AG04450 (cell line): ENCODE measurements at places on chromosomes 2 and 18.

DNA sequence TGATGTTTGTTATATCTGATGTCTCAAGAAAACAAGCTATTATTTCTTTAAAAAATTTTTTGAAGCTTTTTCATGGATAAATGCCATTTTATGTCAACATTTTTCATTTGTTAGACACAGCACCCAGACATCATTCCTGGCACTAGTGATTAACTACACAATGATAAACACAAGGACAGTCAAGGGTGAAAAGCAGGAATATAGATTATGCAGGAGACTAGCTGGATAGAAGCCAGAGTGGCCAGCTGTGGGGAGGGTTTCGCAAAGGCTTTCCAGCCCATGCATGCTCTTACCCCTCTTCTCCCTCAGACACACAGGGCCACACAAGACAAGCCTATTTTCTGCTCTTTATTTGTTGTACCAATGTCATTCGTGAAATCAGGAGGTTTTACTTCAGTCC is 127.1 kb upstream of the TTC39C start:
- DNase-seq: no peak

DNA sequence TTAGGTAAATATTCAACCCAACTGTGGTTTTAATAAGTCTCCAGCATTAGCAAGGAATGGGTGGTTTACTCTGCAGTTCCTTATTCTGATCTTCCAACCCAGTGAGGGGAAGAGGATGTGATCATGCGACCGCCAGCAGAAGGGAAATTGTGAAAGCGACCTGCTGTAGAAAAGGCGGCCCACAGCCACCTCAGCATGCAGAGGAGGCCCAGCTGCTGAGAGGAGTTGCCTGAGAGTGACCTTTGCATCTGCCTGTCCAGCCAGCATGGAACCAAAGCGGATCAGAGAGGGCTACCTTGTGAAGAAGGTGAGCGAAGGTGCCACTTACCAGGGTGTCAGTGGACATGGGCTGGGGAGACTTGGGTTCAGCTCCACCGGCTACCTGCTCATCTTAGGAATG is at the start of gene PLEK:
TSS of gene PLEK (plus strand) at position 196 of the 400 bp plus-strand sequence. CDS start at position 266, 70 bp downstream.
- DNase-seq: no peak

DNA sequence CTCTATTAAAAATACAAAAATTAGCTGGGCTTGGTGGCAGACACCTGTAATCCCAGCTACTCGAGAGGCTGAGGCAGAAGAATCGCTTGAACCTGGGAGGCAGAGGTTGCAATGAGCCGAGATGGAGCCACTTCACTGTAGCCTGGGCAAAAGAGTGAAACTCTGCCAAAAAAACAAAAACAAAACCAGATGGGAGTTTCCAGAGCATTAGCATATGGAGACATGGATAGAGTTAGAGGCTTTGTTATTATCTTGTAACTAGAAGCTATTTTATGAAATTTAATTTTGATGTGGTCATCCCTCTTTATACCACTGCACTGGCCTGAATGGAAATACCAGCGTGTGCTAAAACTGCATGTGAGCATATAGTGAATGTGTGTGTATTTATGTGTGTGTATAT is 58.9 kb downstream of the TRAPPC8 start:
- no peak for DNase-seq

DNA sequence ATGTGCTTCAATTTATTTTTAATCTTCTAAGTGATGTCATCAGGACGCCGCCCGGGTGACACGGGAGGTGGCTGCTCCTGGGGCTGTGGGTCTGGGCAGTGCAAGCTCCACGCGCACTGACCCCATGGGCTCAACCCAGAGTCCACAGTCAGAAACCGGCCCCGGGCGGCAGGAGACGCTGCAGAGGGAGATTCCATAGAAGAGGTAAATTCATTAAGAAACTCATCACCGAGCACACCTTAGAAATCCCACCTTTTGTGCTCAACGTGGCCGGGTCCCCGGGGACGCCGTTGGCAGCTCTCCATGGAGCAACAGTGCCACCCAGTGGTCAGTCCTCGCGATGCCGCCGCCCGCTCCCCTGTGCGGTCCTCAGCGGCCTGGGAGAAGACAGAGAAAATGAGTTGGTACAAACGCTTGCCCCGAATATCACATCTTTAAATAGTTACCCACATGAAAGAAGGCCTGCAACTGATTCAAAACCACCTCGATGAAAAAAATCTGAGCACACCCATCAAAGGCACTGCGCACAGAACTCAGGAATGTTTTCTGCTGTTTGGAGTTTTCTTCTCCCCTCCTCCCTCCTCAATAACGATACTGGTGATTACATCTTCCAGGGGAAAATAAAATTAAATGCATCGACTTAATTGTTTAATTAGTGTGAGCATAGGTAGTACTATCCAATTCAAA is 92.6 kb downstream of the CMPK2 start:
- no peak for DNase-seq

GRCh38 chr2:198645816-198646215 is 811.9 kb downstream of the SATB2 start:
- no peak for DNase-seq

GRCh38 chr2:12637754-12638153 is 79.0 kb upstream of the TRIB2 start:
- no peak for DNase-seq

DNA sequence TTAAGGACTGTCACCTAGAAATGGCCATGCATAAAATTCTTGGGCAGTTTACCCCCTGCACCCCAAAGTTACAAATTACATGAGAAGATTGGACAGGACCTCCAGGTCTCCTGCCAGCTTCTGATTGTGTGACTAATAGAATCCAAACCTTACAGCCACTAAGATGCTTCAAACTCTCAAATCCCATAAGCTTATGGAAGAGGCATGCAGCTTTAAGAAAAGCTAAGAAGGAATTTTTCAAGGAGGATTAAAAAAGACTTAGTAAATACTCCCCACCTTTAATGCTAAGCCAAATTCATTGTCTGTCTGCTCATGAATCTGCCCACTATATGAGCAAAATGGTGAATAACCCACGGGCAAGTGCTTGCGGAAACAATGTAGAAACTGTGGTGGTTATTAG is 86.3 kb downstream of the MAIP1 start:
- no peak for DNase-seq

- no peak for DNase-seq
These were observed 3.9 kb upstream of the IL1R2 start for GRCh38 chr2:101987832-101988231.

- no peak for DNase-seq
These were observed 56.5 kb upstream of the PXDN start for GRCh38 chr2:1800716-1801388.

DNA sequence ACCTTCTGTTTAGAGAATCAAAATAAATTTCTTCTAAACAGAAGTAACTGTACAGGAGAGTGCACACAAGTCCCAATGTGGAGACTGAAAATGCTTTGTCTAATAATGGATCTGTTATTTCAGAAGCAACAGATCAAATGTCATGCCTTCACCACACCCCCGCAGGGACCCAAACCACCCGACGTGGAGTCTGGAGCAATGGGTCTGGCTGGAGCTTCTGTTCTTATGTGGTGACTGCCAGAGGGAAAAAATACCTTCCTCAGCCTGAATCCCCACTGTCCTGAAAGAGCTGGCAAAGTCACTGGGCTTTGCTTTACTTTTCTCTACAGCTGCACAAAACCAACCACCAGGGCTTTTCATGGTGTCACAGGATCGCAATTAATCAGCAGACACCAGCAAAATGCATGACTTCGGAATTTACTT is 119.0 kb upstream of the ZFP36L2 start:
- DNase-seq: no peak

DNA sequence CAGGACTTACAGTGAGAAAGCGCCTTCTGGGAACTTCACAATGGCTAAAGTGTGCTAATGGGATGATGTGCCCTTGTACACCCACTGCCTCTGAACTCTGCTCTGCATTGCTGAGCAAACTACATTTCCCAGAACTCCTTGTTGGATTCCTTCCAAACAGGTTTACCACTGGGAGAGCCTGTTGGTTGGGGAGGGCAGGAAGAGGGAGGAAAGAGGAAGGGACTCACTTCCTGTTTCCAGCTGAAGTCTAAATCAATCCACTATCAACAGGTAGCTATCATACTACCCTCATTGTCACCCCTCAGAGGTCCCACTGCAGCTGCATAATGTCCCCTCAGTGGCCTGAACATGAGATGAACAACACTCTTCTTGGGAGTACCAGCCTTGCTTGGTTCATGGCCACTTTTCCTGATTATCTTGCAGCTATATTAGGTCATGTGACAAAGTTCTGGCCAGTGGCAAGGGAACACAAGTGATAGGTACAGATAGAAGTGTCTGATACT is 109.7 kb downstream of the MSH2 start:
- DNase-seq: peak; percentile 29

DNA sequence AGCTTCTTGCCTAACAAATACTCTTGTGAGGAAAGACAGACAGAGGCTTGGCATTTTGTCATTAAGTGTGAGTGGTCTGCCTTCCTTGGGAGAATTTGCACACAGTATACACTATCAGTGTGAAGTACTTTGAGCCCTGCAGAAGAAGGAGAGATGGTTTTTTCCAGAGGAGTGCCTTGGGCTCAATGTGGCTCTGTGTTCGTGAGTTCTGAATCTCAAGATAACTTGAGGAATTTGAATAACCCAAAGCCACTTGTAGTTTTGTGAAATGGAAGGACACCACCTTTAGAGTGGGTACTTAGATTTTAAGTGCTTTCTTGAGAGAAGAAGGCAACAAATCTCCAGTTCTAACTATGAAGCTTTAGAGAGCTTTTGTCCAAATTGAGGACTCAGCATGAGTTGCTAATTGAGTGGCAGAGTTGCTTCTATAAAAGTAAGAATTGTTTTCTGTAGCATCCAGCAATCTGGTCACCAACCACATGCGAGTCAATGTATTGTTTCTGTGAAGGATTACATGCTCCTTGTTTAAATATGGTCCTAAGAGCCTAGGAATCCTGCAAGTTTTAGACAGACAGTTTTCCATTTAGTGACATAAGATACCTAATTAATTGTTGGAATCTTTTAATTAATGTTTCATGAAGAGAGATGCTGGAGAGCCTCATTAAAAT is 68.3 kb downstream of the BABAM2 start:
- DNase-seq: no peak

DNA sequence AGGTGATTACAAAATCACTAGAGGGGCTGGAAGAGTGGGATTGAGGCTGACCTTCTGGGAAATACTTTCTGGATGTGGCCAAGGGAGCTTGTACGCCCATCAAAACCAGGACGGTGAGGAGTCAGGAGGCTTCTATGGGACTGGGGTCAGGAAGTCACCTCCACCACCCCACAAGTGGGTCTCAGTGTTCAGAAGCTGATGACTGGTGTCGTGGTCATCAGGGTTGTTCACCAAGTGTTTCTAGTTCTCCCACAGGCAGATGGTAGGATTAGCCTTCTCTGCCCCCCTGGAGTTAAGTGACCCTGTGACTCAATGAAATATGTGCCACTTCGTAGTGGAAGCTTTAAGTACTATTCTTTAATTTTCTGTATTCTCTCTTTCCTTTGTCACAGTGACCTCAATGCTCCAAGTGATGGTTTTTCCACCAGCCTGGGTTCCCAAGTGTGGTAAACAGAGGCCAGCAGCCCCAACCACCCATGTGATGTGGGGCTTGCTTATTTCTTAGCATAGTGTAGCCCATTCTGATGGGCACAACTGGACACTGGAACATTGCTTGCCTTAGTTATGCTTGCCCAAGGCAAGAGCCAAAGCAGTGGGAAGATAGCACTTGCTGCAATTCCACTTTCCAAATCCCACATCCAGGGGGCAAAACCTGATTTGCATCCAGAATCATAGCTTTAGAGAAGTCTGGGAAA is 258.8 kb downstream of the CYP26B1 start:
- DNase-seq: no peak

DNA sequence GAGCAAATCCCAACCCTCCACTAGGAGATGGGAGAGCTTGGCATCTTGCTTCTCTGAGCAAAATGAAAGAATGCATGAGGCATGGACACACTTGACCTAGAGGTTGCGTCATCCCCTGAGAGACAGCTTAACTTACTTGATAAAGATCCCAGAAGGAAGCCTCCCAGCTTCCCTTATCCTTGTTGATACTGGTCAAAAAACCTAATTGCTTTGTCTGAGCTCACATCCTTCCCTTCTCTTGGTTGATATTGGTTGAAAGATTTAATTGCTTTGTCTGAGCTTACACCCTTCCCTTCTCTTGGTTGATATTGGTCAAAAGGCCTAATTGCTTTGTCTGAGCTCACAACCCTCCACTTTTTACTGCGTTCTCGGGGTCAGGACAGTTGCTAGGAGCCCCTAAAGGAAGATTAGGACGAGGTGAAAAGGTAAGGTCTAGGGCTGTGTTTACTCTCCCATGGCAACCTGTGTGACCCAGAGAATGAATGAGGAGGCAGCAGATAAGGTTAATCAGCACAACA is 12.2 kb upstream of the BOD1L2 start:
- DNase-seq: no peak

GRCh38 chr2:118925476-118925875 is 16.5 kb upstream of the MARCO start:
- no peak for DNase-seq

- no peak for DNase-seq
These were observed 27.0 kb downstream of the MFSD6 start for GRCh38 chr2:190435031-190435670.

DNA sequence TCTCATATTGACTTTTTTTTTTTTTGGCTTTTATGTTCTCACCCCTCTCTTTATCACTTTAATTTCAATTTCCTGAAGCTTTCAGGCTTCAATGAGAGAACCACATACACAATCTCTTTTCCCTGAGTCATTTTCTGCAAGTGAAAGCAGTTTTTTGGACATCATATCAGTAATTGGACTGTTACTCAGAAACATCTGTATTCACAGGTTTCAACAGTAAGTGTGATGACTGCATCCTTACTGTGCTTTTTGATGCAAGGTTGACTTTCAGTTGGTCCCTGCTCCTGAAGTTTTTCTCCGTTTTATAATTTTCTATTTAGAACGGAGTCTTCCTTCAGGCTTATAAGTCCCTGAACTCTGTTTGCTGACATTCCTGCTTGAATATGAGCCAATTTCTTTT is 70.5 kb upstream of the CCBE1 start:
- DNase-seq: no peak

DNA sequence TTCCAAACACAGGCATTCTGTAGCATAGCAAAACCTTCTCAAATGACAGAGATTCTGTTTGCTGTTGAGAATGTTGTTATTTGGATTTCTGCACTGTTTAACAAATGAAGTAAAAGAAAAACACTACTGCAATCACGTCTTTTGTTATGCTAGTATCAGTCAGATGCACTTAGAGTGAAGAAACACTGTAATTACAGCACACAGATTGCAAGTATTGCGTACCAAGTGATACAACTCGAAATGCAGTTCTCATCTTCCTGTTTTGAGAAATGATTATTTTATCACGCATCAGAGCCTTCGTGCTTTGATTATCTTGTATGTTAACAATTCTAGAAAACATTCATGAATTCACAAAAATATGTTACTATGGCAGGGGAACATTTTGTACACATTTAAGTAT is 41.8 kb upstream of the KLF11 start:
- DNase-seq: no peak
